ENCODE measurements at places on chromosomes 6 and 20.

DNA sequence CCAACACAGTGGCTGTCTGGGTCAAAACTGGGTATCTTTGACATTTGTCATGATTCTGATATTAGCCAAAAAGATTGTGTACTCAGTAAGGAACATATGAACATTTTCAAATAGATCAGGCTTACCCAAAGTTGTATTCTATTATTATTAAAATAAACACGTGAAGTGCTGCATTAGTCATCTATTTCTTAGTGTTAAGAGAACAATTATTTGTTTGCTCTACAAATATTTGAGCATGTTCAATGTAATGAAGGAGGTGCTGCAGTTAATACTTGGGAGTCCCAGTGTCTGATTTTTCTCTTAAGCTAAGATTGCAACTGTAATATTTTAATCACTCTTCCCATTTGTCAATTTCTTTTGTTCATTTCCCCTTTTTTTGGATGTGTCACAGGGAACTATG, 28.2 kb downstream of the CNR1 start:
- no peak for DNase-seq

DNA sequence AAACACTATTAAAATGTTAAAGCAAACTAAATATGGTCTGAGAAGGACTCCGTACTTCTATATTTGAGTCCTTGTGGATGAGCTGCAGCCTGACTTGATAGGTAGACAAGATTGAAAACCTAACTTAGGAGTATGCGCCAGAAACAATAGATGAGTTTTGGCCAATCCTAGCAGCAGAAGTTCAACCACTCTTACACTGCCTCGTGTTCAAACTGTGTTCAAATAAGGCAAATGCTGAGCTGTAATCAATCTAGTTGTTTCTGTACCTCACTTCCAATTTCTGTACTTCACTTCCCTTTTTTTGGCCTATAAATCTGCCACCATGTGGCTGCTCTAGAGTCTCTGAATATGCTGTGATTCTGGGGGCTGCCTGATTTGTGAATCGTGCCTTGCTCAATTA, 13.2 kb upstream of the SERINC1 start:
- DNase-seq = no peak

- no peak for DNase-seq
Measured at GRCh38 chr6:167146977-167147376, 10.8 kb downstream of the GPR31 start.

- no peak for DNase-seq
Measured at GRCh38 chr6:107987805-107988204, 29.8 kb upstream of the SEC63 start.

DNA sequence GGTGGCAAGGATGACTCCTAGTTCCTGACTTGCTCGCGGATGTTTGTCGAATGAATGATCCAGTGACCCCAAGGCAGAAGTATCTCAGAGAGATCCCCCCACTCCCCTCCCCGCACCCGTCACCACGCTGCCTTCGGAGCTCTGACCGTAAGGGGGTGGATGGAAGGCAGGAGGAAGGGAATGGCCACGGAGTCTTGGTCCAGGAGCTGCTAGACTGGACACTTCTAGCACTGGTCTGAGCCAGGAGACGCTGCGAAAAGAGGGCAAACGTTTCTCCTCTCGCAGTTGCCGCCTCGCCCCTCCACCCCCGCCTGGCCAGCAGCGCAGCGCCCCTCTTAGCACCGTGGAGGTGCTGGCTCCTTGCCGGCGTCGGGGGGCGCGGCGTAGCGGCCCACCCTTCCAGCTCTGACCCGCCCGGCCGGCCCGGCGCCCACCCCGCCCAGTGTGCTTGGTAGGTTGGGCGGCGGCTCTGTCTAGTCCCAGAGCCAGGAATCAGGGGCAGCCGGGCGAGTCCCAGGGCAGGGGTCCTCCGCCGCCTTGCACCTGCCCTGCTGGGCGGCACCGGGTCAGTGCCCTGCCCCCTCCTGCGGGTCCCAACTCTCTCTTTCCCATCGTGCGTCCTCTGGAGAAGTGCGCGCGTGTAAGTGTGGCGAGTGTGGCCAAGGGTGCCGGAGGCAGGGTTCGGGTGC, 2.4 kb upstream of the DBNDD2 start:
- DNase-seq = no peak

DNA sequence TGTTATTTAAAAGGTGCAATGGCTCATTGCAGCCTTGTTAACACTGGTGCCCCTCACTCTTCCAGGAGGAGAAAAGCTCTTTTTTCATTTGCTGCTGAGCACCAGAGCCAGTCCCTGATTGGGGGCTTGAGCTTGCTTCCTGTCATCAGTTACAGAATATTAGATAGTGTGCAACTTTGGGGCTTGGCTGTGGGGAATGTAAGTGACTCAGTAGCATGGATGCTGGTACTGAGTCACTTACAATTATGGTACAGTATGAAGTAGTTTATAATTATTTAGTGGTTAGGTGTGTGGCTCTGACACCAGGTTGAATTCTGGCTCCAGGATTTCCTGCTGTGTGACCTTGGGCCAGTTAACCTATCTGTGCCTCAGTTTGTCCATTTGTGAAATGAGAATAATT, 37.6 kb downstream of the ANKS1A start:
- no peak for DNase-seq

GRCh38 chr6:30615219-30615957, 1.7 kb downstream of the PPP1R10 start:
- DNase-seq = no peak

DNA sequence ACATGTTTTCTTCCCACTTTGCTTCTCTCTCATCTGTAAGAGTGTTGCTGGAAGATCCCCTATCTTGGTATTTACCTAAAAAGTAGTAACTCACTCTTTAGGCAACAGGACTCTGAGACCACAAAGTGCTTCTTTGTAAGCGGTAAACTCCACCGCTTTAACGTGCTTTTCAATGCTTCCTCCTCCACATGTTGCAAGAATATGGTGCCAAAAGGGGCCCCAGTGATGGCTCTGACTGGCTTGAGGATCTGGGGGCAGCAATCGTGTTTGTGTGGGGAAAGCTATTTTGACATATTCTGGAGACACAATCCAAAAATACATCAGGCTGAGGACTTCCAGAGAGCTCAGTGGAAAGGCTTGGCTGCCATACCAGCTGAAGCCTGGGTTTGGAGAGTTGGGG, 12.4 kb upstream of the CPNE5 start:
- no peak for DNase-seq

Measured in activated naive CD8-positive, alpha-beta T cell treated with anti-CD3 and anti-CD28 coated beads, Interleukin-2, amount 50 U/mL, for 16 hours (primary cell).